NCI-H510A treated with DMSO at 0.1 percent for 48 hours (cell line): ENCODE measurements at places on chromosomes 11 and 22.
A peak's percentile ranks its signal among the peaks of the same experiment; 100 is the strongest.

DNA sequence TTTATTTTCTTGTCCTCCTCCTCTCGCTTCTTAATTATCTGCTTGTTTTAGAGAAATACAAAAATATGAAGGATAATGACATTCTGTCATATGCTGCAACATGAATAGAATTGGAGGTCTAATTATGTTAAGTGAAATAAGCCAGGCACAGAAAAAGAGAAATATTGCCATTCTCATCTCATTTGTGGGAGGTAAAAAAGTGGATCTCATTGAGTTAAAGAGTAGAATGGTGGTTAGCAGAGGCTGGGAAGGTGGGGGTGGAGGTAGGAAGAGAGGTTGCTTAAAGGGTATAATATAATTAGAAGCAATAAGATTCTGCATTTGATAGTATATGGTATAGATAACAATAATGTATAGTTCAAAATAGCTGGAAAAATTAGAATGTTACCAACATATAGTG, 231.3 kb downstream of the JRKL start:
- no peak for DNase-seq

DNA sequence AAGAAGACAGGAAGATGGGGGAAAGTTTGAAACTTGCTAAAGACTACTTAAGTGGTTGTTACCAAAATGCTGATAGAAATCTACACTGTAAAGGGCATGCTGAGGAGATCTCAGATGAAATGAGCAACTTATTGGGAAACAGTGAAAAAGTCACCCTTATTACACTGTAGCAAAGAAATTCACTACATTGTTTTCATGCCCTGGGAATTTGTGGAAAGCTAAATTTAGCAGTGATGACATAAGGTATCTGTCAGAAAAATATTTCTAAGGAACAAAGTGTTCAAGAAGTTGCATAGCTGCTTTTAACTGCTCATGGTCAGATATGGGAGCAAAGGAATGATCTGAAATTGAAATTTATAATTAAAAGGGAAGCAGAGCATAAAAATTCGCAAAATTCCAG, 702.4 kb upstream of the LRRC4C start:
- DNase-seq: no peak

- no peak for DNase-seq
These were observed 35.5 kb upstream of the ST14 start for GRCh38 chr11:130124096-130124495.

- no peak for DNase-seq
These were observed 40.3 kb upstream of the CYP2D6 start for GRCh38 chr22:42170946-42171345.

DNA sequence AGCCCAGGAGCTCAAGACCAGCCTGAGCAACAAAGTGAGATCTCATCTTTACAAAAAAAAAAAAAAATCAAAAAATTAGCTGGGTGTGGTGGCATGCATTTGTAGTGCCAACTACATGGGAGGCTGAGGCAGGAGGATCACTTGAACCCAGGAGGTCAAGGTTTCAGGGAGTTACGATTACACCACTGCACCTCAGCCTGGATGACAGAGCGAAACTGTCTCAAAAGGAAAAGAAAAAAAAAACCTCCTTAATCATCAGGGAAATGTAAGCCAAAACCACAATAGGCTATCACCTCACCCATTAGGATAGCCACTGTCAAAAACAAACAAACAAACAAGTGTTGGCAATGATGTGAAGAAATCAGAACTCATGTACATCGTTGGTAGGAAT, 13.4 kb downstream of the DGCR2 start:
- DNase-seq: no peak

DNA sequence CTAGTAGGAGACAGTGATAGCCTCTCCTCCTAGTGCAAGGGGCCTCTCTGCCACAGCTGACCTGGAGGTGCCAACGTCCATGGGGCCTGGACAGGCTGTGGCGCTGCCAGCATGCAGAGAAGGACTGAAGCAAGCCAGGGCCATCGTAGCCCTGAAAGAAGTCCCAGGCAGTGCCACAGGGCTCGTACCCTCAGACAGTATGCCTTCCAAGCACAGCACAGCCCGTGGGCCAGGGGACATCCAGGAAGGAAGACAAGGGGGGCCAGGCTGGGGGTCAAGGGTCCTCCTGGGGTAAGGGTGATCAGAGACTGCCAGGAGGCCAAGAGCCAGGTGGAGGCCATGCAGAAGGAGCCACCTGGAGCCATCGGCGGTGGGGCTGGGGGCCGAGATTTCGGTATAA, 20.4 kb upstream of the MOB2 start:
- DNase-seq: no peak

DNA sequence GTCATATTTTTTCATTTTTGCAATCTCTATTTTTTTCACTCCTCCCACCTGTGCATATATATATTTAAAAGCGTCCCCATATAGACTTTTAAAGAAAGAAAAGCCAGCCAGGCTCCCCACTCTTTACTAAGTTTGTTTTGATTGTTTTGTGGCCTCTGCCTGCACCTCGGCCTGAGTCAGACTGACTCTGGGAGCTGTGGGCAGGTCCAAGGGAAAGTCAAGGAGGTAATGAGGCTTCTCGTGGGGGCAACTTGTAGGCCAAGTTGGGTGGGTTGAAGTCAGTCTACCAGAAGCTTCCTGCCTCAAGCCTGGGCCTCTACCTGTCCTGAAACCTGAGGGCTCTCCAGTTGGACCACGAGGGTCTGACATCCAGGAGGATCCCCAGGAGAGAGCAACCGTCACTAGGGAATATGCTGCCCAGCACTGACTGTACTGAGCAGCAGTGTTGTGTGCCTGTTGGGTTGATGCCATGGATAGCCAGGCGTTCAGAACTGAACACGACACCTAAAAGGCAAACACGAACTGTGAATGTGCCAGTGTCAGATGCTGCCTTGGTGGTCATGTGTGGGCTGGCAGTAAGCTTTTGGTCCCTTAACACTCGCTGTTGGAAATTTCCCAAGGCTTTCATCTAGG, 58.8 kb downstream of the BMAL1 start:
- no peak for DNase-seq

GRCh38 chr11:92881940-92882450, 87.5 kb upstream of the MTNR1B start:
- no peak for DNase-seq

DNA sequence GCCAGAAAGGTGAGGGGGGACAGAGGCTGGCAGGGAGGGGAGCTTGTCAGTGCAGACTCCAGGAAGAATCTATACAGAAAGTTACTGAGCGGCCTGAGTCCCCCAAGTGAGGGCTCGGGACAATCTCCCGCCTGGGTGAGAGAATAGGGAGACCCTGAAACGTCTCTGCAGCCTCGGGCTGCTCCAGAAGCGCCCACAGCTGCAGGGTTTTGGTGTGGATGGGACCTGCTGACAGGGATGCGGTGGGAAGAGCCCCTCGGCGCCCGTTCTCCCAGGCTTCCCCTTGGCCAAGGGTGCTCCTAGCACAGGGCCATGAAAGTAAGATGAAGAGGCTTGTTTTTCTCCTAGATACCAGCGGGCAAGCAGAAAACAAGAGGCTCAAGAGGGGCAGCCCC, 743 bp upstream of the RCE1 start:
- DNase-seq: no peak

GRCh38 chr11:12354750-12355545, 22.4 kb upstream of the PARVA start:
- DNase-seq: no peak

GRCh38 chr22:20807315-20807752, 33.4 kb downstream of the SERPIND1 start:
- no peak for DNase-seq

DNA sequence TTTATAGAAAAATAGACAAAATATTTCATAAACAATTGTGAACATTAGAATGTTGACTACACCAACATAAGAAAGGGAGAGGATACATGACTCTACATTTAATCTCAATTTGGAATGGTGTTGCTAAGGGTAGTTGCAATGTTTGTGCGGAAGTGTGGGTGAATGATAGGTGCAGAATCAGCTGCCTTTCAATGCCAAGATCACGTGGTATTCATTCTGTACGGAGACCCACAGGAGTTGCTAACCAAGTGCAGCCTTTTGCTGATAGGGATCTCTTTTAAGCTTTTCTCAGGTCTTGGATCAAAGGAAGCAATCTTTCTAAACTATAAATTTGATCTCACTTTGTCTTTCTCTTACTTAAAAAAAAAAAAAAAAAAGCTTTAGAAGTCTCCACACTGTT, 29.8 kb upstream of the CTSC start:
- no peak for DNase-seq

DNA sequence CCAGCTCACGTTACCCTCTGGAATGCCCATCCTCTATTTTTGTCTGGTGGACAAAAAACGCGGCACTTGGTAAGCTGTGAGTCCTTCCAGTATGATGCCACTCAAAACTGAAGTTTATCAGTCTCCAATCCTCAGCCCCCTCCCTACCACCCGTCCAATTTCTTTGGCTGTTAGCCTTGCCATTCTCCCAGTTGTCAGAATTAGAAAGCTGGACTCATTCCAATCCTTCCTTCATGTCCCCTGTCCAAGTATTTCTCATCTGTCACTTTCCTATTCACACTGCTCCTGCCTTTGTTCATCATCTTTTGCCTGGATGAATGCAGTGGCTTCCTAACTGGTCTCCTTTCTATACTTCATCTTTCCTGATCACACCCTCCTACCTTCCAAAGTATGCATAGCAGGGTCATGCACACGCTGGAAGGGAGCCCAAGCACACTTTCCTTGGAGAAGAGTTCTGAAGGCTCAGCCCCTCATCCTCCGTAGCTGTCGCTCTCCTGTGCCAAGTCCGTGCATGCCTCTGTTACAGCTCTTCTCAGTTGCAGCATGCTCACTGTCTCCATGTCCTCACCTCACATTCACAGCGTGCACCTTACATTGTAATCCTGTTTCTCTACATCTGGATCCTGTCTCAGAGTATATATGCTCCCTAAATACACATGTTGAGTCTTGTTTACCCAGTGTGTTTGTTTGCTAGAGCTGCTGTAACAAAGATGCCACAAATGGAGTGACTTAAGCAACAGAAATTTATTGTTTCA, 19.4 kb downstream of the APLP2 start:
- DNase-seq: no peak

DNA sequence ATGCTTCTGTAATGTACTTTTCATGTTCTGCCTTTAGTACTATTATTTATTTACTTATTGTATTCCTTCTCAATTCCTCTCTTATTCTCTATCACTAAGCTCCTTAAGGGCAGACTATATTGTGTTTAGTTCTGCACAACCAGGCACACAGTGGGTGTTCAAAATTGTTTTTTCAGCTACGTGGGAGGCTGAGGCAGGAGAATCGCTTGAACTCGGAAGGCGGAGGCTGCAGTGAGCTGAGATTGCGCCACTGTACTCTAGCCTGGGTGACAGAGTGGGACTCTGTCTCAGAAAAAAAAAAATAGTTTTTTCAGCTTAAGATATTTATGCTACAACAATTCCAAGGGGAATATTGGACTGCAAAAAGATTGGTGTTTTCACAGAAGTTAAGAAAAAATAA, 17.4 kb upstream of the DDX17 start:
- DNase-seq: no peak

GRCh38 chr22:50117168-50117762, 27.5 kb downstream of the MOV10L1 start:
- no peak for DNase-seq

- no peak for DNase-seq
These were observed 23.7 kb upstream of the ARFGAP3 start for GRCh38 chr22:42880815-42881214.

- DNase-seq: no peak
These were observed 124.5 kb upstream of the SORL1-AS1 start for GRCh38 chr11:121577106-121577848.

GRCh38 chr11:67280788-67281551, 8.1 kb upstream of the ANKRD13D start:
- DNase-seq: no peak

- DNase-seq: peak; percentile 14
These were observed 475 bp downstream of the MAPK12 start for GRCh38 chr22:50260801-50261614.

DNA sequence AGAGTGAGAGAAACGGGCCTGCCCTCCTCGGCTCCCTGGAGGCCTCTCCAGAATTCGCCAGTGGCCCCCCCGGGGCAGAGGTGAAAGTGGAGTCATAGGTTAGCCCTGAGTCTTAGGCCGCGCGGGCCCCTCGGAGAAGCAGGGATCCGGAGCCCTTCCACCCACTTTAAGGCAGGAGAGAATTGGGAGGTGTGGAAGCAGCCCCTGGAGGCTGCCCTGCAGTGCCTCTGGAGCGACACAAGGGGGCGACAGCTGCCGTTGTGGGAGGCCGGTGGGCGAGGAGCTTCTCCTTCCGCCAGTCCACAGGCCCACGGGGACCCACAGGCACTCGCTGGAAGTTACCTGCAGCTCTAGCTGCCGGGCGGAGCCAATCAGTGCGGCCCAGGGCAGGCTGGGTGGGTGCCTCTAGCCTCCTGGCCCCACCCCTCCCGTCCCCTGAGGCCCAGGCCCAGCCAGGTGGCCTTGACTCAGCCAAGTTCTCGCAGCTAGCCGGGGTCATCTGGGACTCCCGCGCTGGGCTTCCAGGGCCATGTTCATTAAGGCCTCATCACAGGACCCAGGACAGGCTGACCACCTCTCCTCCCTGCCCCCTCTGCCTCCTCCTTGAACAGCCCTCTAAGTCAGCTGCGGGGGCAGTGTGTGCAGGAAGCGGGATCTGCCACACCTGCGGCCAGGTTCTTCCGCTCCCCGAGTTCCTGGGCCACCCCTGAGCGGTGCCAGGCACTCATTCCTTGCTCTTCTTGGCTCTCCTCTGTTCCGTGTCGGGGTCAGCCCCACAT, 5.0 kb downstream of the DGKZ start:
- DNase-seq: no peak

DNA sequence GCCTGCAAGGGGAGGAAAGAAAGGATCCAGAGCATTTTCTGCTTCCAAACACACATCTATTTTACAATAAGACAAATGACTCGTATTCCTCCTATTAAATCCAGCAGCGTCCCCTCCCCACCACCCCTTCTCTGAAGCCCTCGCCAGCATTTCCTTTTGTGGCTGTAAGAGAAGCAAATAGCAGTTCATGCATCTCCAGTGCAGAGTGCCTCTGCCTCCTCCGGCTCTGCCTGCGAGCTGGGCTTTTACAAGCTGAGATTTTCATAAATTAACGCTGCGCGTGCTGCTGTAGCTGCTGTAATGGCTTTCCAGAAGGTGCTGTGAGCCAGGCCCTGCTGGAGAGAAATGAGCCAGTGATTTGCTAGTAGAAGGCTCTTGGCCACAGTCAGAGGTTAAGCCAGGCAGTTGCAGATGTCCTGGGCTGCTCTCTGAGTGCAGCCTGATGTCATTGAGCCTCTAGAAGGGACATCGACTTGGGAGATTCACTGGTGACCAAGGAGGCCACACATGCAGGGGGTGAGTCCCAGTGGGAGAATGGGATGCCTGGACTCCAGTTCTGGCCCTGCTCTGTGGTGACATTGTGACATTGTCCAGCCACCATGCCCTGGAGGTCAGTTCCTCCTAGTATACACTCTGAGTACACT, 134.5 kb upstream of the NAV2 start:
- DNase-seq: no peak

- DNase-seq: no peak
These were observed 5.2 kb downstream of the PPFIBP2 start for GRCh38 chr11:7518811-7519562.
